Stimulated activated CD4-positive, alpha-beta T cell treated with anti-CD3 and anti-CD28 coated beads, TNF-alpha, amount 100 ng/mL, for 48 hours (primary cell): ENCODE measurements at places on chromosomes 12 and 14.

DNA sequence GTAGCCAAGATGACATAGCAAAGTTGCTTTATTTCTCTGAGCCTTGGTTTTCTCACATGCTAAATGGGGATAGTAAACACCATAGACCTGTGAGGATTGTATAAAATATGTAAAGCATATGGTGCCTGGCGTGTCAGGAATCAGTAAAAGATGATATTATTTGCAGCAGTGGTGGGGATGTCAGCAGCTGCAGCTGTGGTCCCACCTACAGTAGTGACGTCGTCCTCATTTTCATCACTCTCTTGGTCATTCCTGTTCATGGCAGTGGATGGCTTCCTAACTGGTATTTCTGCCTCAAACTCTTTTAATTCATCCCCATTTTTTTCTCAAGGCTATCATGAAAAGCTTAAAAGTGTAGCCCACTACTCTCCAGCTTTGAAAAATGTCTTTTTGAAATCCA is 12.1 kb downstream of the BMAL2 start:
- DNase-seq = no peak

GRCh38 chr14:74801396-74801795 is 38.3 kb downstream of the YLPM1 start:
- no peak for DNase-seq

- no peak for DNase-seq
Measured at GRCh38 chr12:67741270-67741669, 92.7 kb downstream of the DYRK2 start.

- peak; percentile 56 for DNase-seq
Measured at GRCh38 chr12:75480469-75480949, at the start of gene GLIPR1. Gene GLIPR1 (plus strand): TSS chr12:75480755. CDS start chr12:75480881, 126 bp downstream.

DNA sequence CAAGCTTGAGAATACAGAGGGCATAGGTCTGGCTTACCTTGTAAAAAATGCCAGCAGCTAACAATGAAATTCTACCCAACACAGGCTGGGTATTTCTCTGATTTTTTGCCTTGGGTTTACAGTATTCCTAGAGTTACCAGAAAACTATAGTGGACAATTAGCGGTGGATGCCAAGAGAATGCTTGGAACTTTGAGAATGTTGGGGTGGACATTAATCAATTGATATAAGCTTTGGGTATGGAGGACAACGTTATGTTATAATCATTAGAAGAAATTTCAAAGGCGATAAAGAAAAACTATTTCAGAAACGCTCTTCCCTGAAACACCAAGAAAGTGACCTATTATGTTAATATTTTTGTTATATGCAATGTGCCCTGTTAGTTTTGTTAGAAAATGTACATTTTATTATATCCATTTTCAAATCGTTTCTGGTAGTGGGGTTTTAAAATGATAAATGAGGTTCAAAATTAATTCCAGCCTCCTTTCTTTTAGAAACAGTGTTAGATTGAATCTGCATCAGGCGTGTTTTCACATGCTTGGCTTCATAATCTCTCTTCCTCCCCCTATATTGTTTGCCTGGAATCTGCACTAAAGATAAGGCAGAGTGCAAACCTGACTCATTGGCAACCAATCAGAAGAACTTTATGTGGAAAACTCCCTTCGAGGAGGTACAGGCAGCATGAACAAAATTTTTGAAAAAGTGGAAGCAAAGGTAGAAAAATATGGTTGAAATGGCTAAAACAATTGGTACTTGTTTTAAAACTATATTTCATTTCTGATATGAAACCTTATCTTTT is 1.4 kb upstream of the PTPRQ start:
- no peak for DNase-seq

DNA sequence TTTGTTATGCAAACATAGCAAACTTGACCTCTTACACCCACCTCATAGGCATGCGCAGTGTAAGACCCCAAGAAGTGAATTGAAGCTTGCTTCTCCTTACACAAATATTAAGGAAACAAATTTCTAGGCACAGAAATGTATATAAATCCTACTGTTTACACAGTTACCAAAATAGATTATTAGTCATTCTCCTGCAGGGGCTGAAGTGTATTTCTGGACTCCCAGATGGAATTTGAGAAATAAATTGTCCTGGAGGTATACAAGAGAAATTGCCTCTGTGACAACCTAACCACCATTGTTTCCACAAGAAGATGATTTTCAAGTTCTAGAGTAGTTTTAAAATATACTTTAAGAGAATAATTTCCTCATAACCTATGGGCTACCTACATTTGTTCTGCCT is 656.0 kb upstream of the MDGA2 start:
- no peak for DNase-seq

DNA sequence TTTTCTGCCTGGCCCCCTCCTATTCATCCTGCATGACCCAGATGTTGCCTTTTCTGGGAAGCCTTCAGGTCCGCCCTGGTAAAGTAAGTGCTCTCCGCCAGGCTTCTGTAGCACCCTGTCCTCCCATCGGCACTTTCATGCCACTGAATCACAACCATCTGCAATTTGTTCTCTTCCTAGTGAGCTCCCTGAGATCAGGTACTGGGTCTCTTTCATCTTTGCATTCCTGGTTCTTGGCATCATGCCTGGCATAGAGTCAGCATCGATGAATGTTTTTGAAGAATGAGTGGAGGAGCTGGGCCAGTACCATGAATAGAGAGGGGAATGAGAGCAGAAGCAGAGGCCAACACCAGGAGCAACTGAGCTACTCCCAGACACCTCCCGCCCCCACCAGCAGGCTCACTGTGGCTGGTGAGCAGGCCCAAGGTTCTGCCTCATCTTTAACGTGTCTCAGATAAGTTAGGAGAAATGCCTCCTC is 13.1 kb downstream of the ZDHHC22 start:
- no peak for DNase-seq

DNA sequence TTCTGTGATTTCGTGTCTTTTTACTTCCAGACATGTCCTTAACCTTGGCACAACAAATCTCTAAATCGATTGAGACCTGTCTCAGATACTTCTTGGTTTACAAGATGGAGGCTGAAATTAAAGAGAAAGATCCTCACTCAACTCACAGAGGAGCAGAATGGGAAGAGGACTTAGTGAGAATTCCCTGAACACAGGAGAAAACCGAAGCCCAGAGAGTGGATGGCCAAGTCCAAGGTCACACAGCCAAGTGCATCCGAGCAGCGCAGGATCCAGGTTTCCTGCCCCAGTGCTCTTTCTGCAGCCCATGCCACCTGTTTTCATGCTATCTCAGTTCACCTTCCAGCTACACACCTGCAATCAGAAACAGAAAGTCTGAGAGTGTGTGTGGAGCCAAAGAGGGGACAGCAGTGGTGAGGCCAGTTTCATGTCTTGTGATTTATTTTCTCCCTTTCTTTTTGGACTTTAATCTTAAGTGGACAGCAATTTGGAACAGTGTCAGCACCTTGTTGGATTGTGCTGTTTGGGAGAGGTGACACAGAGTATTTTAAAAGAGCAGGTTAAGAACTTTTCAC is 22.9 kb upstream of the TCL1B start:
- no peak for DNase-seq

- DNase-seq = no peak
Measured at GRCh38 chr12:111006621-111007020, 86.2 kb upstream of the MYL2 start.

DNA sequence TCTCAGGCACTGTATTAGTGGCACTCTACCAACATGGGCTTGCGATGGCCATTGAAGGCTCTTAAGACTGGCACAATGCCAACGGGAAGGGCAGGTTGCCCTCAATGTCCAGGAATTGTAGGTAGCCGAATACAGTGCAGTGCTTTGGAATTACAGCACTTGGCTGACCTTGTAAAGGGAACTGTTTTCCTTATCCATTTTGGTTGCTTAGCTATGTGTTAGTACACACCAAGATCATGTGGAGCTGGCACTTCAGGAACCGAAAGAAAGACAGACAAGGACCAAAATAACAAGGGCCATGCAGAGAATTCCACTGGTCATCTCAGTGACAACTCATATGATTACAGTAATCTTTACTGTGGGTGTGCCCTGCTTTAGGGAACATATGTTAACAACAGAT is 72.7 kb downstream of the DYRK2 start:
- DNase-seq = no peak

DNA sequence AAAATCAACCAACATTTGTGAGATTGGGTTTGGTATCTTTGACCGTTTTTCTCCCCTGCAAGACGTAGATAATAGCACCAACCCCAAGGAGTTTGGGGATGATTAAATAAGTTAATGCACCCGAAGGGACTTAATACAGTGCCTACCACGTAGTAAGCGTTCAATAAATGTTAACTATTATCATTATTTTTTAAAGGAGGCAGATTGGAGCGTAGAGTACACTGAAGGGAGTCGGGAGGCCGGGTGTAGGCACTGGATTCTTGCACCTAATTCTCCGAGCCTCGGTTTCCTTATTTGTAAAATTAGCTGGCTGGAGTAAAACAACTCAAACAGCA is 367 bp upstream of the FRS2 start:
- no peak for DNase-seq

DNA sequence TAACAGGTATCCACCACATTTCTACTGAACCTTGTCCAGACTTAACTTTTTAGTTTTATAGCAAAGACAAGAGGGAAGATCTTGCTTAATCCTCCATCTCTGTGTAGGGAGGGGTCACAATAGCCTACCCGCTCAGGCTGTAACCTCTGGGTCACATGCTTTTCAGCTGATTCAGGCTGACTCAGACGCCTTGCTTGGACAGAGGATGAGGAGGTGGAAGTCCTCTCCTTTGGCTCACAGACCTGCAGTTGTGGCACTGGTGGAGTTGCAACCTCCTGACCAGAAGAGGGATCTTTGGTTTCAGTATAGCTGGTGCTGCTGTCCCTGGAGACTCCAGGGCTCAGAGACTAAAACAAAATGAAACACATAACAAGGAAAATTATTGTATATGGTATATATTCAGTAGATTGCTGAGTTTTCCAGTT is 16.2 kb downstream of the ACIN1 start:
- no peak for DNase-seq
